Brain microvascular endothelial cell (primary cell): ENCODE measurements at places on chromosomes 7 and 10.

- no peak for DNase-seq
Observed at GRCh38 chr10:43166880-43167497, 28.7 kb downstream of the CSGALNACT2 start.

DNA sequence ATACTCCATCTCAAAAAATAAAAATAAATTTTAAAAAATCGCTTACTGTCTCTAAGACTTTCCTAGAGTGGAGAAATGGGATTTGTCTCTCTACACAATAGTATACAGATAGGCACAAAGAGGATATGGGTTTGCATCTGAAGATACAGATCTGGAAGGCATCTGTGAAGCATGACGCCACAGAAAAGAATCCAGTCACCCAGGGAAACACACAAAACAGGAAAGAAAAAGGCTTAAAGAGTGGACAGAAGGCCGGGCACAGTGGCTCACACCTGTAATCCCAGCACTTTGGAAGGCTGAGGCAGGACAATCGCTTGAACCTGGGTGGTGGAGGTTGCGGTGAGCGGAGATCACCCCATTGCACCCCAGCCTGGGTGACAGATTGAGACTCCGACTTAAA, 61.3 kb downstream of the SKIDA1 start:
- no peak for DNase-seq

GRCh38 chr7:137975221-137975620, 26.7 kb downstream of the CREB3L2 start:
- peak; percentile 68 for DNase-seq

DNA sequence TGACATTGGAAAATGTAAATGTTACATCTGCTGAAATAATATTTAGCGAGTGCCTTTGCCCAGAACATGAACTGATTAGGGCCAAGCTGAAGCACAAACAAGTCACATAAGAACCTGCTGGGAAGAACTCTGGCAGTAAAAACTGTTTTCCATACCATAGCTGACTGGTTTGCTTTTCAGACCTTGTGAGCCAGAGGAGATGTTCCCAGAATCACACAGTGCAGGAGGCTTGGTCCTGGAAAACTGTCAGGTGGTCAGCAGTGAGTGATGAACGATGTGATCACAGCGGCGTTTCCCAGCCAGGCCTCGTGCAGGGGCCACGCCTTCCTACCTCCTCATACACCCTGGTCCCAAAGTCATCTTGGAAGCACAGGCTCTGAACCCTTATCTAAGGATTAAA, 164.2 kb upstream of the EEPD1 start:
- DNase-seq, result no peak

- DNase-seq, result no peak
Observed at GRCh38 chr10:129023082-129023481, 444.0 kb upstream of the MGMT start.

DNA sequence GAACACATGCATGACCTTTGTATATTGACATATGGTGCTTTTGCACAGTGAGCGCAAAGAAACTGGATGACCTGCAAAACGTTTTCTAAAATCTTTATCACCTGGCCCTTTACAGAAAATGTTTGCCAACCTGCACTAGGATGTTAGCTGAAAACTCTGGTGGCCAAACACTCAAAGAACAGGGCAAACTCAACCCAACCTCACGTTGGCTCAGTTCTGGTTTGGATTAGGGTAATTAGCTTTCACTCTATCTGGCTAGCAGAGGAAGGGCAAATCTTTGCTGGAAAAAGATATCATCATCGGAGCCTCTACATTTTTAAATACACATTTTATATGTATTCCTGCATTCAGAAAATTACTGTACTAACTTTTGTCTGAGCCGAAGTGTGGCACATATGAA, 688.9 kb downstream of the PHTF2 start:
- DNase-seq, result no peak

DNA sequence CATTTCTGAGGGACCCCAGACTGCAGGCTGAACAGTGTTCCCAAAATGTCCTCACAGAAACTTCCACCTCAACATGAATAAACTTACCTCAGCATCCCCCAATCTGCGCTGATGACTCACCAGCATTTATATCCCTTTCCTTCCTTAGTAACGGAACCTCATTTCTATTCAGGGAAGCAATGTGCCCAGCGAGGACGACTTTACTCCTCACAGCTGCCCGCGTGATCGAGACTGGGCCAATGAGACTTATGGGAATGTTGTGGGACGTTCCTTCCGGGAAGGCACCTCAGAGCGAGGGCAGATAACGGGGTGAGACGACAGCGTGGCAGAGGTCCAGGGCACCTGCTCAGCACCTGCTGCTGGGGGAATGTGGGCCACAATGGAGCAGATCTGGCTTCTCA, 73.1 kb upstream of the CAMK2B start:
- no peak for DNase-seq

GRCh38 chr7:150451097-150451793, 815 bp downstream of the GIMAP8 start:
- DNase-seq, result no peak

DNA sequence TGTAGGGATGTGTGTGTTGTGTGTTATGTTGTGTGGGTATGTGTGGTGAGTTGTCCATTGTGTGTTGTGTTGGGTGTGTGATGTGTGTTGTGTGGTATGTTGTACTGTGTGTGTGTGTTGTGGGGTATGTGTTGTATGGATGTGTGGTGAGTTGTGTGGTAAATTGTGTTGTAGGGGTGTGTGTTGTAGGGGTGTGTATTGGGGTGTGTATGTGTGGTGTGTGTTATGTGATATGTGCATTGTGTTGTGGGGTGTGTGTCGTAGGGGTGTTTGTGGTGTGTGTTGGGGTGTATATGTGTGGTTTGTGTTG, 97.8 kb upstream of the PODXL start:
- no peak for DNase-seq

DNA sequence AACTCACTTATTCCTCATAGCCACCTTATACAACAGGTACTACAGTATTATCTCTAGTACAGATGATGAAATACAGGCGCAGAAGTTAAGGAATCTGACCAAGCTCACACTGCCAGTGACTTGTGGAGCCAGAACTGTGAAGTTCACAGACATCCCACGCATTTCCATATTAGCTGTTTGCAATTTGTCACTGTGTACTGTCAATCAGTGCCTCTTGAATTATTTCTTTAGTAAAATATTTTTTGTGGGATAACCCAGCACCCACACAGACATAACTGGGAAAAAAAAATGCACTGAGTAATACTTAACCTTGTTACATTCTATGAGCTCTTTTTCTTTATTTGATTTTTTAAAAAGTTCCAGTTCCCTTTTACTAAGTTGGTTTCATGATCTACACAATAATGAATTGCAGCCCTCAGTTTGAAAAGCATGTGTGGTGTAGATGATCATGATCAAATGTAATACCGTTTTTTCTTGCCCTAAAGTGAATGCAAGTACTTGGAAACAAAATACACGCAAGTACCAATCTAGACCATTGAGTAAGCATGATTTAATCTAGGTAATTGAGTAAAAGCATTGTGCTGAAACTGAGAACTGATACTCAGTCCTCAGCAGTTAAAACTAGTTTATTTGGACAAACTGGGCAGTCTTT, 14.1 kb downstream of the CUL1 start:
- DNase-seq, result no peak

DNA sequence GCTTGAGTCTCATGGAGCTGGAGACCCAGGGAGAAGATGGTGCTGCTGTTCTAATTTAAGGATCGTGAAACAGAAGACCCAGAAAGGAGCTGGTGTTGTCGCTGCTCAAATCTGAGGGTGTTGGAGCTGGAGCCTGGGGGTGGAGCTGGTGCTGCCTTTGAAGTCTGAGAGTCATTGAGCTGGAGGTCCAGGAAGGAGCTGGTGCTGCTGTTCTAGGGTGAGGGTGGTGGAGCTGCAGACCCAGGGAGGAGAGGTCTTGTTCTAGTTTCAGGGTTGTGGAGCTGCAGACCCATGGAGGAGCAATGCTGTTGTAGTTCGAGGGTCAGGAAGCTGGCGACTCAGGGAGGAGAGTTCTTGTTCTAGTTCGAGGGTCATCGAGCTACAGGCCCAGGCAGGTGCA, 84.1 kb upstream of the ZNF479 start:
- no peak for DNase-seq

- no peak for DNase-seq
Observed at GRCh38 chr7:29815181-29816105, 9.1 kb downstream of the WIPF3 start.

DNA sequence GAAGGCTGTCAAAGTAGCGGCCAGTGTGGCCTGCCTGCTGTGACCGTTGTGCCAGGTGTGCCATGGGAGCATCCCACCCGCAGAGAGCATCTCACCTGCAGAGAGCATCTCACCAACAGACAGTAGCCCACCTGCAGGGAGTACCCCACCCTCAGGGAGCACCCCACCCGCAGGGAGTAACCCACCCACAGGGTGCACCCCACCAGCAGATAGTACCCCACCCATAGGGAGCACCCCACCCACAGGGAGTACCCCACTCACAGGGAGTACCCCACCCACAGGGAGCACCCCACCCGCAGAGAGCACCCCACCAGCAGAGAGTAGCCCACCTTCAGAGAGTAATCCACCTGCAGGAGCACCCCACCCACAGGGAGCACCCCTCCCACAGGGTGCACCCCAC, 476.5 kb downstream of the TCERG1L start:
- DNase-seq, result no peak

DNA sequence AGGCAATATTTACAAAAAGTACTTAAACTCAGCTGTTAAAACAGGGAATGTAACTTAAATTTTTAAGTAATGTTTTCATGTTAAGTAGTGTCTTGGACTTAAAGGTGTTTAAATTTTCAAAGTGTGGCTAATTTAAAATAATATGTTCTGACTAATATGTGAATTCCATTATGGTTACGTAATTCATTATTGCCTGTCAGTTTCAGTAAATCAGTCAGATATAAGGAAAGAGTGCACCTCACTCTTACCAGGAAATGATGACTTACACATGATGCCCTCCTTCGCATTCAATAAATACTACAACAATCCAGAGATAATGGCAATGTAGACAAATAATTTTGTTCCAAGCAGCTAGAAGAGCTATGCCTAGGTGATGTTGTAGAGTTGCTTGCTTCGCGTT, 69.0 kb upstream of the WNT16 start:
- DNase-seq, result no peak

DNA sequence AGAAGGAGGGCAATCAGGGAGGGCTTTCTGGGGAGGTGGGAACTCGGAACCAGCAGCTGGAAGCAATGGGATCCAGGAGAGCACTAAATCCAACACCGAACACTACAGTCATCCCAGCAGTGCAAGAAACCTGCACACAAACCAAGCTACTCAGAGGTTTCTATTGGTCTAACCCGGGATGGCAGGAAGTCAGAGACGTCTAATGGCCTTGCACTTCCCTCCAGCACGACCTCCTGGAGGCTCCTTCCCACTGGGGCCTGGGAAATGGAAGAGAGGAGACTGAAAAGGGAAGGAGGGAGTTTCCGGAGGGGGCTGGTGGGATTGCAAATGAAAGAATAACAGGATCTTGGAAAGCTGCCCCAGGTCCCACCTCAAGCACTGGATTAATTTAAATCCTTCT, 56.3 kb downstream of the TEX36 start:
- DNase-seq, result no peak

GRCh38 chr7:36749282-36749960, 25.1 kb upstream of the AOAH start:
- peak; percentile 32 for DNase-seq
